ENCODE measurements at places on chromosomes 7 and 10.

GRCh38 chr7:131506597-131506996 is 49.8 kb downstream of the PODXL start:
- DNase-seq: no peak

DNA sequence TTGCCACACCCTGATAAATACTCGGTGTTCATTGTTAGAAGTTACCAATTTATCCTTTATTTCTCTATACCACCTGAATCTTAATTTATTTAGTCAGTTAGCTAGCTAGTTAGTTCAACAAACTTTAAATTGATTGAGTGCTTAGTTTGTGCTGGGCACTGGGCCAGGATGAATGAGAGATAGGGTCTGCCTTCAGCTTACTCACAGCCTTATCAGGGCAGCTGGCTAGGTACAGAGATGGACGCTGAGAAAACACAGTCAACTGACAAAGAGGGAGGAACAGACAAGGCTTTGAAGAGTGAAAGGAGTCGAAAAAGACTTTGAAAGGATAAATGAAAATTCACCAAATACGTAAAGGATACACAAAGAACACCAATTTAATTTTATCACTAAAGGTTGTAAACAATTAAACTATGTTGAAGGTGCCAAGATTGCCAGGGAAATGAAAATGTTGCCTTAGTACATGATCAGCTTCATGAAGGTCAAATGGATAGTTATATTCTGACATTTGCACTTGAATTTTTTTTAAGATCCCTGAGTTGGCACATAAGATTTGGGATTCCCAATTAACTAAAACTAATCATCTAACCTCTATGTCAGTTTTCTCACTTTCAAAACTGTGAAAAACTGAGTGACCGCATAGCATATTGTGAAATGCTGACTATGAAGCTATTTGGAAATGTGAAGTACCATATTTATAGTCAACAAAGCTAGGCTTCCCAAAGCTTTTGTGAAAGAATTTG is 2.1 kb downstream of the CAV2 start:
- DNase-seq: no peak

- DNase-seq: no peak
Measured at GRCh38 chr7:128904381-128905197, 5.9 kb downstream of the KCP start.

DNA sequence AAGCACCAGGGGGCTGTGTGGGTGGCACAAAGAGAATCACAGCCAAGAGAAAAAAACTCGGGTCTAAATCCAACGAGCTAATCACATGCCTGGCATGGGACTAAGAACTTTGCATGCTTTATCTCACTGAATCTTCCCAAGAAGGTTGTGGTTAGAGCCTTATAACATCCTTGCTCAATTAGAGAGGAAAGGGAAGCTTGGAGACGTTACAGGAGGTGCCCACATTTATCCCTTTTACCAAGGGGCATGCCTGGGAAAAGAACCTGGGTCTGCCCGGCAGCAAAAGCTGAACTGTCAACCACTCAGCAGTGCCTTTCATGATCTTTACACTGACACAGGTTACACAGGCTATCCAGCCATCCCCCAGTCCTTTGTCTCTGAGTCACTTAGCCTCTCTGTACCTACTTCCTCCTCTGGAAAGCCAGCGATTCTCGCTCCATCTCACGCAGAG is 190.1 kb downstream of the PRPF18 start:
- no peak for DNase-seq

DNA sequence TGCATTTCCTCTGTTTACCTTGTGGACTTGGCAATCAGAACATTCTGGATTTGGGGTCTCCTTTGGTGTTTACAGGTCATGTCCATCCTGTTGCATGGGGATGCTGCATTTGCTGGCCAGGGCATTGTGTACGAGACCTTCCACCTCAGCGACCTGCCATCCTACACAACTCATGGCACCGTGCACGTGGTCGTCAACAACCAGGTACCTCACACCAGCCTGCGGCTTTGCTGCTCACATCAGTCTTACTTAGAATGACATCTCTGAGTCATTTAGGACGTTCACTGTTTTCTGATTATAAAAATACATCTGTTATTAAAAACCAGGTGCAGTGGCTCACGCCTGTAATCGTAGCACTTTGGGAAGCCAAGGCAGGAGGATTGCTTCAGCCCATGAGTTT is 67.0 kb upstream of the ZMIZ2 start:
- DNase-seq: no peak

DNA sequence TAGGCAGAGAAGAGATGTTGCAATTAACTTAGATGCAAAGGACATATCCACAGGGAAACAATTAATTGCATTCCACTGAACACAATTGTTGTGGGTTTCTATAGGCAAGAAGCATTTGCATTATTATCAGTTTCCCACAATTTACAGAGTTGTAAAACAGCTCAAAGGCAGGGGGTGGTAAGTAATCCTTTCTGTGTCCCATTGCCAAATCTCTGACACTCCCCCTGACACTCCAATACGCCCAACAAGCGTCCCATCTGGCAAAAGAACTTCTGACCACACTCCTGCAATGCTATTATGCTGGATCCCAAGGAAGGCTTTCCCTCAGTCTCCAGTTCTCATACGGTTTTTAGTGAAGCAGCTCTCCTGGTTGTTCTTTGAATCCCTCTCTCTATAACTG is 179.8 kb downstream of the CXCL12 start:
- DNase-seq: no peak

- DNase-seq: no peak
Measured at GRCh38 chr10:118590334-118590733, 5.1 kb downstream of the PRLHR start.

- DNase-seq: no peak
Measured at GRCh38 chr10:58275261-58275660, 6.3 kb downstream of the CISD1 start.

GRCh38 chr10:4609251-4609650 is 216.8 kb upstream of the AKR1E2 start:
- DNase-seq: no peak

DNA sequence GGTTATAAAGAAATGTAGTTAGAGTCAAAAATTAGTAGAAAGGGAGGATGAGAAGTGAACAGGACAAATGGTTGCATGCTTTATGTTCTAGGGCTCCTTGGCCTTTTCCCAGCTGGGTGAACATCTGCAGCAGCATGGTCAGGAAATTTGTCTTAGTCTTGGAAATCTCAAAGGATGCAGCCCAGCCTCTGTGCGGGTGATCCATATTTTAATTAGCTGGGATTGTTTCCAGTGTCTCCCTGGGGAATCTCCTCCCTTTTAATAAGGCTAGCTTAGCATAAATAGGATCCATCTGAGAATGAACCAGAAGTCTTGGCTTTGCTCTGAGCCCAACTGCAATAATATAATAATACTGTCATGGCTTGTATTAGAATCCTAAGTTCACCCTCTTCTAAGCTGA is 198.3 kb downstream of the PRKG1 start:
- DNase-seq: no peak

GRCh38 chr7:91999631-92000565 is 59.2 kb downstream of the AKAP9 start:
- no peak for DNase-seq

Measured in iPS DF 6.9 (cell line).